Activated T-cell treated with anti-CD3 and anti-CD28 coated beads, Interleukin-2, amount 50 U/mL, for 1 hour (primary cell): ENCODE measurements at places on chromosomes 2 and 18.

DNA sequence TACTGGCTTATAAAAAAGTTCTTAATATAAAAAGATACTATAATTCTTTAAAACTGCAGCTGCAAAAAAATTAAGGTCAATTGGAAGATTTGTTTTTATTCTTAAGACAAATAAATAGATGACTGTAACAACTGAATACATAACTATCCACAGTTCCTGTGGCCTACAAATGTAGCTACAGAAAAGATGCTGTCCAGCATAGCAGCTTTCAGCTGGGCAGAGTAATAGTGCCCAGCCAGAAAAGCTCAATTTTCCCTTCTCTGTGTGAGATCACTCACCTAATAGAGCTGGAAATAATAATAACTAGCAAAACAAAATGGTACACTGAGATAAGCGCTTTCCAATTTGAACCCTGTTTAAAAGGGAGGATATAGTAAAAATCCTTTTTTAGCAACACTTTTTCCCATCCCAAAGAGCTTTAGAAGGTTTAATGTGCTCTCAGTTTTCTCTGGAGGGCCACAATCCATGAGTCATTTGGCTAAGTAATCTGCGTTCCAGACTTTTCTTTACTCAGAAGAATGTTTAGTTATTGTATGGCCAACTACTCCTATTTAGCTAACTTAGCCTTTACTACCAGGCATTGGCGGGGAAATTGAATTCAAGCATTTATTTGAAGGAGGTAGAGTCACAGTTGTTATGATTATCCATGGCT is 158.1 kb upstream of the SLC39A10 start:
- DNase-seq, result no peak

DNA sequence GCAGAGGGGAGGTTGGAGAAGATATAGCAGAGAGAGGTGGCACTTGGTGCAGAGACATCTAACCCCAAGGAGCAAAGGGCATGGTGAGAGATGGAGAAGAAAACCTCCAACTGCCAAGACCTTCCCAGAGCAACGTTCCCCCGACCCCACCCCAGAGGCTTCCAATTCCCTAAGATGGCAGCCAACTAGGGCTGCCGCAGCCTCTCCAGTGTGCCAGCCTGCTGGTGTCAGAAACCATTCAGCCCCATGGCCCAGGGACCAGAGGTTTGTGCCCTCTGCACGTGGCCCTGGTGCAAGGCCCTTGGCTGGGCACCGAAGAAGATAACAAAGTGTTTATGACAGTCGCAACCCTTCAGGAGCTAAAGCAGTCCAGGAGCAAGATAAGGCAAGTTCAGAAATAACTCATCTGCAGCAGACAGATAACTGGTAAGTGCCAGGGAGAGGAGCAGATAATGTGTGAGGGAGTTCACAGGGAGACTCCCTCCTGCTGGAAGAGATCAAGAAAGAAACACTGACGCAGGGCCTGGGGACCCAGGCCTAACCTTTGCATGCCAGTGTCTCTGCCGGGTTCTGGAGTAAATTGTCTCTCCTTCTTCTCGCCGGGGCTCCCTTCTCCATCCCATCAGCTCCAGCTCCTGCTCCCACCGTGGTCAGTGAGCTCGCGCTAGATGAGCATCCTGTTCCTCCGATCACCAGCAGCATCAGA is 66.1 kb upstream of the ID2 start:
- DNase-seq, result no peak

- DNase-seq, result no peak
Observed at GRCh38 chr2:25305775-25306174, 36.0 kb downstream of the DNMT3A start.

- DNase-seq, result no peak
Observed at GRCh38 chr2:218375212-218375611, 6.9 kb upstream of the SLC11A1 start.

DNA sequence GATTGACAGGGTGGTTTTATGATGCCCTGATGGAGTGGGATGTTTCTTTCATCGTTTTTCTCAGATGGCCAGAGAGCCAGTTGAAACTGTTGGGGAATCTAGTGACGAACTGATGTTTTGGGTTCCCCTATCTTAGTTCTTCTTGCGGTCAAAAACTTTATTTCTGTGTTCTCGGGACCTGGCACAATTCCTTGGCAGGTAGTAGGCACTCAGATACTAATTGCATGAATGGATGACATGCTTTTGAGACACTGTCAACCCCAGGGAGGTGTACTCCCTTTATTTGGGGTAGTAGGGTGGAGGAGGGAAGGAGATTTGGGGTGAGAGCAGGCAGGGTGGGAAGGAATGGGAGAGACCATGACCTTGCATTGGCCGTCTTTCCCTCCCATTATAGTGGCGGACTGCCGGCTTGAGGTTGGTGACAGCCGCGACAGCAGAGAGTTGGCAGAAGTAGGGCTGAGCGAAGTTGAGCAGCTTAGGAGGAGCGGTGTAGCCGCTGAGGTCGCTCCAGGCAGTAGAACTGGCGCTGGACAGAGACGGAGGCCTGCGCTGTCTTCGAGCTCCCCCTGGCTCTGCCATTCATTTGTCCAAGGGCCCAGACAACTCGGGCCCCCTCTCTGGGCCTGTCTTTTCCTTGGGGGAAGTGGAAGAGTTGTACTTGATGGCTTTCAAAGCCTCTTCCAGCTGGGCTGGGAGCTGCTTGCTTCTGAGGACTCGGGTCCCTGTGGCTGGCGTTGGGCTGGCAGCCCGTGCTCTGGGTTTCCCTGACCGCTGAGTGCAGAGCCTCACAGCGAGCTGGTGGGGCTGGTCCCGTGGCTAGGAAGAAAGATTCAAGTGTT is 2.6 kb downstream of the TET3 start:
- DNase-seq, result peak; percentile 56

- no peak for DNase-seq
Observed at GRCh38 chr2:218501665-218502064, 66.5 kb downstream of the USP37 start.

DNA sequence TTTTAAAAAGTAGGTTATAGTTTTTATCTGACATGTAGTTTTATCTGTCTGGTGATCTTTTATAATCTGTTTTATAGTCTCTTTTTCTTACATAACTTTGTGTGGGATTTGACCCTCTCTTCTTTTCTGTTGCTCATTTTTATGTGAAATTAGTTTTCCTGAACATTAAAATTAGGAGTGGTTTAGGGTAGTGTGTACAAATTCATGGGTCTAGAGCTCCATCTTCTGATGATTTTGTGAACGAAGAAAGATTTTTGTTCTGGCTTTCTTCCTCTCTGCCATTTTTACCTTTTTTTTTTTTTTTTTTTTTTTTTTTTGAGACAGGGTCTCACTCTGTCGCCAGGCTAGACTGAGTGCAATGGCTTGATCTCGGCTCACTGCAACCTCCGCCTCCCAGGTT is 46.6 kb downstream of the SLC30A6 start:
- DNase-seq, result no peak

- DNase-seq, result peak; percentile 75
Observed at GRCh38 chr18:77106331-77106730, 26.3 kb downstream of the MBP start.

DNA sequence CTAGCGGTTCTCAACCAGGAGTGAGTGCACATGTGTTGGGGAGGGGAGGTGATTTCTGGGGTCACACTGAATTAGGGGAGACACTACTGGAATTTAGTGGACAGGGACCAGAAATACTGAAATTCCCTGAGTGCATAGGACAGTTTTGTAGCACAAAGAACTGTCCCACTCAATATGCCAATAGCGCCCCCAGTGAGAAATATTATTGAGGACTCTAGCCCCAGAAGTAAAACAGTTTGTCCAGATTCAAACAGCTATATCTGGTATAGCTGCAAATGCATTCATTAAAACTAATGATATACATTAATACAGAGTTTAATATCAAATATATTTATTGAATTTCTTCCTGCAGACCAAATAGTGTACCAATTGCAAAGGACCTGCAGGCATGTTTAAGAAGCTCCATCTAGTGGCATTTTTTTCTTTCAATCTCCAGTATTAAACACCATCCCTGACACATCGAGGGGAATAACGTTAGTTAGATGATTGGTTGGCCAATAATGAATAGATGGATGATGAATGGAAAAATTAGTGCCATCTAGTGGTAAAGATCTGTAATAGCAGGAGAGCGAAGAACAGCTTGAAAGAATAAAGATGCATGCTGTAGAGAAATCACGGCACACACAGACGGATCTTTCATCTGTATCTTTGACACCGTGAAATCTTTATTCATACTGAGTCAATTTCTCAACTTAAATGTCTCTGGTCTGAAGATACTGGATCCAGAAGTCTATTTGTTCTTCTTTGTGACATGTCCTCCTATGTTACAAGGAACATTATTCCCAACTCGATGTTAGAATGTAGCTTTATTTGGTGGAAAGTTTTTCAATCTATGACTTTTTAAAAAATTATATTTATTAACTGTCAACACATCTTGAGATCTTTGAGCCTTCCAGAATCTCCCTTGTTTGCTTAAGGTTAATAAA is 62.5 kb downstream of the DHRS9 start:
- no peak for DNase-seq

GRCh38 chr2:6309415-6310255 is 556.1 kb downstream of the CMPK2 start:
- no peak for DNase-seq

DNA sequence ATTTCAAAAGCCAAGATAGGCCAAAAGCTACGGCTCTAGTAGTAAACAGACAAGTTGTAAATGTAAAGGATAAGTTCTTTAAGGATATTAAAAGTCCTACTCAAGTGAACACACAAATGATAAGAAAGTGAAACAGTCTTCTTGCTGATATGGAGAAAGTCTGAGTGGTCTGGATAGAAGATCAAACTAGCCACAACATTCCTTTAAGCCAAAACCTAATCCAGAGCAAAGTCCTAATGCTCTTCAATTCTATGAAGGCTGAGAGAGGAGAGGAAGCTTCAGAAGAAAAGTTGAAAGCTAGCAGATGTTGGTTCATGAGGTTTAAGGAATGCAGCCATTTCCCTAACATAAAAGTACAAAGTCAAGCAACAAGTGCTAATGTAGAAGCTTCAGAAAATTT is 111.7 kb upstream of the ZEB2 start:
- no peak for DNase-seq

GRCh38 chr2:5690718-5691220 is 1.4 kb upstream of the SOX11 start:
- DNase-seq, result no peak

DNA sequence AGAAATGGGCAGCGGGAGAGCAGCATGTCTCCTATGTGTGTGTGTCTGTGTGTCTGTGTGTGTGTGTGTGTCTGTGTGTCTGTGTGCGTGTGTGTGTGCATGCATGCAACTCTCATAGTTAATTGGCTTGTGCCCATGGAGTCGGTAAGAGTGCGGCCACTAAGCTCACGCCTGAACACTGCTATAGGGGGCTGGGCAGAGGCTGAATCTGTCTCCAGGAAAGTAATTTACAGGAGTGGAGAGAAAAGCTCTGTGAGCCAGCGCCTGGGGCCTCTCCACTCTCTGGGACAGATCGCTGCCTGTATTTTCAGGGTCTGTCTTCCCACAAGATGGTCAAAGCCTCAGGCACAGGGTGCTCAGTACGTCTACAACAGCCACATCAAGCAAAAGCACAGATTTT is 553.4 kb downstream of the TNS1 start:
- no peak for DNase-seq

- DNase-seq, result no peak
Observed at GRCh38 chr2:3639653-3640052, 18.3 kb upstream of the ALLC start.

- no peak for DNase-seq
Observed at GRCh38 chr2:45716915-45717314, 65.4 kb downstream of the PRKCE start.

DNA sequence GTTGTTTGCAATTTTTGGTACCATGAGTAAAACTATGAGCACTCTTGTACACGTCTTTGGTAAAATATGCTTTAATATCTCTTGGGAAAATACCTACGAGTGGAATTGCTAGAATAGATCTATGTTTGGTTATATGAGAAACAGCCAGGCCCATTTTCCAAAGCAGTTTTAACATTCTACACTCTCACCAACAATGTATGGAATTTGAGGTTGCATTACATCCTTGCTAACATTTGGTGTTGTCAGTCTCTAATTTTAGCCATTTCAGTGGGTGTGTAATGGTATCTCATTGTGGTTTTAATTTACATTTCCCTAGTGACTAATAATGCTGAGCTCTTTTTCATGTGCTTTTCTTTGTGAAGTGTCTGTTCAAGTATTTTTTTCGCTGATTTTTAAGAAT is 118.9 kb upstream of the TCF4 start:
- no peak for DNase-seq

DNA sequence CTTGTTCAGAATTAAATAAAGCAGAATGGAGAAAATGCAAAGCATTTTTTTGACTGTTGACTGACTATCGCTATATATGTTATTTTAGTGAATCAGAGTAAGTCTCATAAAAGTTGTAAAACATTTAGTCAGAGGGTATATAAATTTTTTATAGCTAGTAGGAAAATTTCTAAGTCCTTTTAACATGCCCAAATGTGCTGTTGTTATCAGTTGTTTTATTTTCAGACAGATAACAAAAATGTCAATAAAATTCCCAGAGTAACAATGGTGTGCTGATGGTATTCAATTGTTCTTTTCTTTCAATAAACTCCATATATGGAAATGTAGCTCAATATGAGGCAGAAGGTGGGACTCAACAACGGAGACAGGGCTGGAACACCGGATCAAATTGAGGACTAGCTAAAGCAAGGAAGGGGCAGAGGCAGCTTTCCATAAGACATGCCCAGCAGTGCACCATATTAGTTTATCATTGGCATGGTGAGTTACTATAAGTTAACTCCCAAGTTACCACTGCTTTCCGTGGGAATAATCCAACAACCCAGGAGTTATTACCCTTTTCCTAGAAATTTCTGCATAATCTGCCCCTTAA is 26.6 kb downstream of the GULP1 start:
- DNase-seq, result no peak

GRCh38 chr18:74896390-74896991 is 298.8 kb downstream of the ZNF407 start:
- DNase-seq, result peak; percentile 41

- no peak for DNase-seq
Observed at GRCh38 chr2:102451968-102452367, 21.1 kb upstream of the SLC9A4 start.

- peak; percentile 8 for DNase-seq
Observed at GRCh38 chr2:239157771-239158170, 243.0 kb downstream of the HDAC4 start.

GRCh38 chr2:123362671-123363440 is 662.2 kb upstream of the CNTNAP5 start:
- no peak for DNase-seq

GRCh38 chr2:176285321-176285720 is 16.1 kb downstream of the MTX2 start:
- DNase-seq, result no peak

DNA sequence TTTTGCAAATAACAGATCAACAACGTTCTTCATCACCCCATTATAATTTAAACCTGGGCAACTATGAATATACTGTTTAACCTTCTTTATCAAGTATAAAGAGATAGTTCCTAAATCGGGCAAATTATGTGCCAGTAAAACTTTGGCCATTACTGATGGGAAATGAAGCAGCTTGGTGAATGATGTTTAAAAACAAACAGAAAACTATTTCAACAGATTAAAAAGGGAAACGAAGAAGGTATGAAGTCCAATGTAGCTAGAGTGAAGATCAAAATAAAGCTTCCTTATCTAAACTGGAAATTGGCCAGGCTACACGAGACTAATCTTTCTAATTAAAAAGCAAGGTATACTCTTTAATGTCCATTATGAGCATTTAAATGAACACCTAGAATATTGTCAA is 6.7 kb upstream of the RBBP8 start:
- DNase-seq, result no peak
